Mesothelial cell of epicardium (in vitro differentiated cells): ENCODE measurements at places on chromosomes 5 and 9. TPM values are rescaled to one million over a fixed set of nuclear protein-coding genes. Genes with fewer than 3 reads are reported as not detected.

The SHOC1 gene
- total RNA-seq: not detected in 3 replicates

The PHF24 gene
- 0.62 to 0.99 TPM (median 0.83 TPM) in 3 replicates for total RNA-seq

The CENPK gene
- 23.3 to 26.2 TPM (median 25.3 TPM) in 3 replicates for total RNA-seq

The ELAVL2 gene
- total RNA-seq: 1.1 to 1.4 TPM (median 1.4 TPM) in 3 replicates

DNA sequence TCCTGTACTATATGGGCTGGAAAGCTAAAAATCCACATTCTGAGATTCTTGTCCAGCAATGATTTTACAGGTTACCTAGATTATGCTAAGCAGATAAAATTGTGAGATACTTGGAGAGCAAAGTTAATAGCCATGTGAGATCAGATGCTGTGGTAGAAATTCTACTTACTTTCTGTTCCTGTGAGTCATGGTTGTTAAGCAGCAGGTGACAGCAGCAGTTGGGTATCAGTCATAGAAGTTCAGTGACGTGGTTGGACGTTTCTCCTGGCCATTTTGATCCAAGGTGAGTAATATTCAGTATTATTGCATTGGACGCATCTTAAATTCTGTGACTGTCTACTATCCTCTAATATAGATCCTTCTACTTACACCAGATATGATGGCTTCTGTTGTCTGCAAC lies 524.5 kb downstream of the TMEM38B start:
- no peak overlapping the region for H3K27ac ChIP-seq
- no peaks in the 10 kb centered on the region for H3K4me1 ChIP-seq
- no peaks in the 10 kb centered on the region for H3K36me3 ChIP-seq
- DNase-seq: no peak

DNA sequence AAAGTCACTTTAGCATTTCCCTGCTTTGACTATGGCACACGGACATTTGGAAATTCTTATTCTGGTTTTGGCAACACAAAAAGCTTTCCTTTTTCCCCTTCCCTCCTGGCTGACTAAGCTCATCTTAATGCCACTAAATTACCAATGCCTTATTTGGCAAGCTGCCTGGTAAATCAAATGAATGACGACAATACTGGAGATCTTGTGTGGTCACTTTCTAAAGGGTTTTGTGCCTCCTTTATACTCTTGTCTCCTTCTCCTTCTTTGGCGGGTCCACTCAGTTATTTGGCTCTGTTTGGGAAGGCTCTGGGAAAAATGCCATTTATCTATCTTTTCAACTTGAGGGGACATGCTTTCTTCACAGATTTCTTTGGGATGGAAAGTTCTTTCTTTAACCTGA lies 34.9 kb downstream of the SH3GL2 start:
- DNase-seq: no peak
- H3K27me3 ChIP-seq: peaks cover 44% of the 10 kb centered on the region
- no peak overlapping the region for H3K4me3 ChIP-seq
- no peak overlapping the region for H3K27ac ChIP-seq

DNA sequence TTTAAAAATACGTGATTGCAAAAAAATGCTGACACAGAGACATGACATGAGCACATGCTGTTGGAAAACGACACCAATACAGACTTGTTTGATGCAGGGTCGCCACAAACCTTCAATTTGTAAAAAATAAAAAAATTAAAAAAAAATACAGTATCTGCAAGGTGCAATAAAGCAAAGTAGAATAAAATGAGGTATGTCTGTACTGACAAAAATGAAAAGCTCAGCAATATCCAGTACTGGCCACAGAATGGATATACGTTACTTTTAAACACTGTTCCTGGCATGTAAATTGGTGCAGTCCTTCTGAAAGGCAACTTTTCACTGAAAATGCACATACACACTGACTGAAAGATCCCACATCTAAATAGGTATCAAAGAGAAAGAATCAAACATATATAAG lies 27.1 kb upstream of the C9orf40 start:
- H3K27me3 ChIP-seq: no peaks in the 10 kb centered on the region
- no peaks in the 10 kb centered on the region for H3K4me1 ChIP-seq
- no peak overlapping the region for H3K4me3 ChIP-seq
- no peak overlapping the region for H3K27ac ChIP-seq
- peaks cover 40% of the 10 kb centered on the region for H3K36me3 ChIP-seq

GRCh38 chr9:16343249-16344237 lies 526.9 kb downstream of the BNC2 start:
- H3K27ac ChIP-seq: no peak overlapping the region
- no peak overlapping the region for H3K4me3 ChIP-seq
- H3K36me3 ChIP-seq: no peaks in the 10 kb centered on the region
